Tongue (tissue), 3 donors: ENCODE measurements at places on chromosomes 13 and 19.

GRCh38 chr13:20716951-20717350, 13.5 kb downstream of the IL17D start:
- DNase-seq, result peak; percentile 74

DNA sequence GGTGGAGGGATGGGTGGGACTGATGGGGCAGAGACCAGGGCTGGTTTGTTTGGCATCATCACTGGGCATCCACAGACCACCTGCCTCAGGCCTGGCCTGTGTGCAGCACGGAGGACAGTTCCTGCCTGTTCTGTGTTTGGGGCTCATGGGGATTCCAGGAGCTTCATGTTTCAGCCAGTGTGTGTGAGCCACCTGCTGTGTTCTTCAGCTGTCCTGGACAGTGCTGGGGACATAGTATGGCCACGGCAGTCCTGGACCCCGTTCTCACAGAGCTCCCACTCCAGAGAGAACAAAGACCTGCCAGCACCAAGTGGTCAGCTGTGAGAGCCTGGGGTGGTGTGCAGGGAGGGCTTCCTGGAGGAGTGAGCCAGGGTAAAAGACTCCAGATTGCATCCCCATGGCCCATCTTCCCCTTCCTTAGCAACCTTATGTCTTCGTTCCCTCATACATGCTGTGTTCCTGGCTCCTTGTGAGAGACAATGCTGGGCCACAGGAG, 2.0 kb upstream of the CCDC97 start:
- peak; percentile 79 for DNase-seq

GRCh38 chr13:20249913-20250312, 17.8 kb upstream of the GJB6 start:
- no peak for DNase-seq

DNA sequence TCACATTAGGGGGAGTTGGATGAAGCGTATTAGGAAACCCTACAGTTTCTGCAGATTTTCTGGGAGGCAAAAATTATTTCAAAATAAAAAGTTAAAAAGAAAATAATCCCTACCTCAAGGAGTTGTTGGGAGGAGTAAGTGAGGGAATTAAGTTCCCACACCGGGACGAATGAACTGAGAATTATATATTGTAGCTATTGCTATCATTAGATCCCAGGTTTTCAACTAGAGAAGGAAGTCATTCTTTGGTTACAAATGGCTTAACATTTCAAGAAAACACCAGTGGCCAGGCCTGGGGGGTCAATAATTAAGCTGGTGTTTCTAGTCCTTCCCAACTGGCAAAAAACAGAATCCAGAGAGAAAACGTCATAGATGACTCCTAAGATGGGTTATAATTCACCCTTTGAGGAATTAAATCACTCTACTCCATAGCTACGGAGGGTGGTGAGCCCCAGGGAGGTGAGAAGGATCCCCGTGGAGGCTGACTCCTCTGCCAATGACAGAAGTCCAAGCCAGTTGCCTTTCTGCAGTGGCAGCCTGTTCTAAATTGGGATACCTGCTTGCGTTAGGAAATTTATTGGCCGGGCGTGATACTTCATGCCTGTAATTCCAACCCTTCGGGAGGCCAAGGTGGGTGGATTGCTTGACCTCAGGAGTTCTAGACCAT, 1.2 kb upstream of the MYDGF start:
- no peak for DNase-seq

GRCh38 chr19:710767-711166, 2.0 kb downstream of the PALM start:
- no peak for DNase-seq

DNA sequence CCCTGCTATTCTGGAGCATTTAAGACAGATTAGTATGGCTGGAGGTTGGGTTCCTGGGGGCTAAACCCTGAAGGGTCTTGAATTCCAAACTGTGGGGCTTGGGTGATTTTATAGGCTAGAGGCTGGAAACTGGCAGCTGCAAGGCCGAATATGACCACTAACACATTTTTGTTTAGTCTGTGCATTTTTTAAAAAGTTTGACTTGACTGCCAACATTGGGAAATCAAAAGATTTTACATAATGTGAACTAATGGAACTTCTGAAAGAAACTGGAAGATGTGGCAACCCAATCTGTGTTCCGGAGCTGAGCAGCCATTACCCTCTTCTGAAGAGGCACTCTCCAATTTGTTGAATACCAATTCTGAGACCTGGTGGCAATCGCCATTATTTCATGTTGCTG, 5.1 kb downstream of the ZNF784 start:
- no peak for DNase-seq

- no peak for DNase-seq
Measured at GRCh38 chr19:14237014-14237941, 31.3 kb upstream of the ADGRL1 start.

GRCh38 chr19:11053817-11054195, 35.5 kb upstream of the LDLR start:
- peak; percentile 53 for DNase-seq

DNA sequence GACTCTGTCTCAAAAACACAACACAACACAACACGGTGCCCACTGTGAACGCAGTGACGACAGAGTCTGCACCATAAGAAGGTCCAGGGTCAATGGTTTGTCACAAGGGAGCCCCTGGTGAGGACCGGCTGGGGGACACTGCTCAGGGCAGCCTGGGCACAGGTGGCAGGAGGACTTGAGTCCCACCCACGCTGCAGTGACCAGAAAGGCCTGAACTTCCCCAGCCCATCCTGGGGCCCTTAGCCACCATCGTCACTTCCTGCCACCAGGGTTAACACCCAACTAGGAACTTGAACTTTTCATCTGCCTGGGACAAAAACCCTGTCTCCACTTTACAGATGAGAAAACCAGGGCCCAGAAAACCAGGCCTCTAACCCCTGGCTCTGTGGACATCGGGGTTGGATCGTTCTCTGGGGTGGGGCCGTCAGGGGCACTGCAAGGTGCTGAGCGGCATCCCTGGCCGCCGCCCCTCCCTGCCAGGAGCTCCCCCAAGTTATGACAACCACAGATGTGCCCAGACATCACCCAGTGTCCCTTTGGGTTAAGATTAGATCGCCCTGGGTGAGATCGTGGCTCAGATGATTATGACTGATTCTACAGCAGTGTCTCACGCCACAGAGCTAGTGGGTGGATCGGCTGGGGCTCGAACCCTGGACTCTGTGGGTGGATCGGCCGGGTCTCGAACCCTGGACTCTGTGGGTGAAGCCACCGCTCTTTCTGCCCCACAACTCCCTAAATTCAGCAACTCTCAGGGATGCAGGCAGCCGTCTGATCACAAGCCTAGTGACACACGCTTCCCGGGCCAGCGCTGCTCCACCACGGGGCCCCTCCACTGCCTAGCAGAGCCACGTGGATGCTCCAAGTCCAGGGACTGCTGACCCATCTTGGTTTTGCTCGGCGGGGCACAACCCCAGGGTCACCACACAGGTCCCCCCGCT, 14.0 kb downstream of the MOB3A start:
- no peak for DNase-seq

DNA sequence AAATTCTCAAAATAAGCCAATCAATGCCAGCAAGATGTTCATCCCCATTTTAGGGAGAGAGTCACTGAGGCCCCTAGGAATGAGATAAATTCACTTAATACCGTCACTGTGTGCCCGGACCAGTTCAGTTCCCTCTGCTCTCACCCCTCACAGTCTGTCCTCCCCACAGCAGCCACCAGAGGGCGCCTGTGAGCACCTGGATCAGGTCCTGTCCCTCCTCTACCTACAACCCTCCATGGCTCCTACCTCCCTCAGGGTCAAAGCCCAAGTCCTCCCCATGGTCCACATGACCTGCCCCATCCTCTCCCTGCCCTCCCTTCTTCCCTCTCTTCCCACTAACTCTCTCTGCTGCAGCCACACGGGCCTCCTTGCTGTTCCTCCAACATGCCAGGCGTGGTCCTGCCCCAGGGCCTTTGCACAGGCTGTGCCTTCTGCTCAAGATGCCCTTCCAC, 42.0 kb upstream of the NFIC start:
- DNase-seq, result no peak

GRCh38 chr13:48252176-48252575, 19.2 kb downstream of the ITM2B start:
- peak; percentile 25 for DNase-seq

- DNase-seq, result no peak
Measured at GRCh38 chr13:29905845-29906244, 55.4 kb upstream of the UBL3 start.

- no peak for DNase-seq
Measured at GRCh38 chr13:24292481-24292880, 16.9 kb upstream of the C1QTNF9 start.

DNA sequence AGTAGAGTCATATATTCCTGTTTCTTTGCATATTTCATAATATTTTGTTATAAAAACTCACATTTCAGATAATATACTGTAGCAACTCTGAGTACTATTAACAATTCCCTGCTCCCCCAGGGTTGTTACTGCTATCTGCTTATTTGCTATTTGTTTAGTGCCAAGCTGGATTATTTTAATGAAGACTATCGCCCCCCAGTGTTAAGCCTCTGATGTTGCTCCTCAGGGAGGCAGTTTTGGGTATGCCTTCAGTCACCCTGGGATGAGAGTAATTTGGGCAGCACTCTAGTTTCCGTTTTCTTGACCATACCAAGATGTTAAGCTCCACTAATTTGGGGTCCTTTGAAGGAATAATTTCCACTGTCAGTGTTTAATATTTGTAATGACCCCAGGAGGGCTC, 46.0 kb downstream of the MICU2 start:
- no peak for DNase-seq

DNA sequence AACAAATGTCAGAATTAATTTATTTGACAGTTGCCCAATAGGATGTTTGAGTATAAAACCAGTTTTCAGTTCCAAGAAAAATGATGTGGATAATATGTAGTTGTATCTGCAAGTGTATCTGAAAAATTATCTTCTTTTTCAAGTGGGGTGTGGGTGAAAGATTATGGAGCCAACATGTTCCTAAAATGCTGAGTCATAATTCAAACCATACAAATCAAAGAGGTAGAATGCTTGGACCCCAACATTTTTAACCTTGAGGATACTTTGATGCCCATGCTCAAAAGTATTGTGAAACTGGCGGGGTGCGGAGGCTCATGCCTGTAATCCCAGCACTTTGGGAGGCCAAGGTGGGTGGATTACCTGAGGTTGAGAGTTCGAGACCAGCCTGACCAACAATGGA, 54.0 kb upstream of the ZNF724 start:
- DNase-seq, result no peak

- DNase-seq, result no peak
Measured at GRCh38 chr13:75359266-75359665, 122.7 kb downstream of the TBC1D4 start.

GRCh38 chr19:29404951-29405727, 120.7 kb upstream of the VSTM2B start:
- peak; percentile 92 for DNase-seq

- peak; percentile 86 for DNase-seq
Measured at GRCh38 chr13:49976314-49977258, 20.3 kb upstream of the TRIM13 start.

DNA sequence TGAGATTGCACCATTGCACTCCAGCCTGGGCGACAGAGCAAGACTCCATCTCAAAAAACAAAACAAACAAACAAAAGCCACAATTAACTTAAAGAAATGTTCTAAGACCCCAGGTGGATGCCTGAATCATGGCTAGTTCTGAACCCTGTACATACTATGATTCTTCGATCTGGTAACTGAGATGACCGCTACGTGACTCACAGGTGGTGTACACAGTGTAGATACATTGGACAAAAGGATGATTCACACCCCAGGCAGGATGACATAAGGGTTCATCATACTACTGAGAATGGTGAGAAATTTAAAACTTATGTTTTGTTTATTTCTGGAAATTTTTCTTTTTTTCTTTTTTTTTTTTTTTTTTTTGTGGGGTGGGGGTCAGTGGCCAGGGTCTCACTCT, 6.5 kb downstream of the ZNF426 start:
- no peak for DNase-seq

GRCh38 chr19:38148337-38148736, 75.7 kb downstream of the DPF1 start:
- DNase-seq, result no peak

GRCh38 chr13:46341112-46341711, 45.8 kb downstream of the RUBCNL start:
- peak; percentile 38 for DNase-seq

DNA sequence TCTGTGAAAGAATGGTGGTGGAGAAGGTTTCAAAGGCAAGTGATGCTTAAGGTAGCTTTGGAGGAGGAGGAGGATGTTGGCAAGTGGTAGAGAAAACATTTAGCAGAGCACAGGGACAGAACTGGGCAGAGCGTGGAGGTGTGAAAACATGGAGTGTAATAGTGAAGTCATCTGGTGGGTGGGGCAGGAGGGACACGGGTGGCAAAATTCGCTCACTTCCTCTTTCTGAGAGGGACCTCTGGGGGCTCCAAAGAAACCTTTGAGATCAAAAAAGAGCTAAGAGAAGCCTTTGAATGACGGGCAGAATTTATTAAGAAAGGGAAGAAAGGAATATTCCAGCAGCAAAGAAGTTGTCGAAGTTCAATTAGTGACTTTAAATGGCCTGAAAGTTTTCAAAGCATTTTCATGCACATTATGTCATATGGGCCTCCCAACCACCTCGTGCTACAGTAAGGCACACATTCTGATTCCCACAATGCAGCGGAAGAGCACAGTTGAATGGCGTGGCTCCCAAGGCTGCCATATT, 82.8 kb downstream of the STARD13 start:
- DNase-seq, result no peak

GRCh38 chr13:98173431-98174152, 3.5 kb downstream of the RNF113B start:
- peak; percentile 41 for DNase-seq

DNA sequence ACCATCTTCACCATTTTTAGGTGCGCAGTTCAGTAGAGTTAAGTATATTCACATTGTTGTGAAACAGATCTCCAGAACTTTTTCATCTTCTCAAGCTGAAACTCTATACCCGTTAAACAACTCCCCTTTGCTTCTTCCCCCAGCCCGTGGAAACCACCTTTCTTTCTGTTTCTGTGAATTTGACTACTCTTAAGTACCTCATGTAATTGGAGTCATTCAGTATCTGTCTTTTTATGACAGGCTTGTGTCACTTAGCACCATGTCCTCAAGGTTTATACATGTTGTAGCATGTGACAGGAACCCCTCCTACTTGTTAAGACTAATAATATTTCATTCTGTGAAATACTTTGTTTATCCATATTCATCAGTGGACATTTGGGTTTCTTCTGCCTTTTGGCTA, 52.8 kb downstream of the TNFRSF19 start:
- DNase-seq, result no peak
